EH (cell line): ENCODE measurements at places on chromosomes 1 and 21.
A peak's percentile ranks its signal among the peaks of the same experiment; 100 is the strongest.

DNA sequence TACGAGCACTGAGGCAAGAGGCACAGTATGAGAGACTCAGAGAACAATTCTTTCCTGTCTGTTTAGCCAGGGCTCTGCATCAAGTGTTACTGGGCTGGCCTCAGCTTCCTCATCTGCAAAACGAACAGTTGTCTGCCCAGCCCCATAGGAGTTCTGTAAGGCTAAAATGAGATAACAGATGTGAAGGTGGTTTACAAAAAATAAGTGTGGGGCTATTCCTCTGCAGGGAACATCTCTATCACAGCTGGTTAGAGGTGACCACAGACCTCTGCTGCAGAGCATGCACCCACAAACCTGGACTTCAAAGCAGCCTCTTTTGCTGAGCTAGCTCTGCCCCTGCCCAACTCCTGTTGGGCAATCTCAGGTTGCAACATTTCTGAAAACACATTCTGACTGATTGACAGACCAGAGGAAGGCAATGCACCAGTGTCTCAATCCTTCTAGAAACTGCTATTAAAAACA lies 10.5 kb upstream of the OLIG1 start:
- no peak for DNase-seq

DNA sequence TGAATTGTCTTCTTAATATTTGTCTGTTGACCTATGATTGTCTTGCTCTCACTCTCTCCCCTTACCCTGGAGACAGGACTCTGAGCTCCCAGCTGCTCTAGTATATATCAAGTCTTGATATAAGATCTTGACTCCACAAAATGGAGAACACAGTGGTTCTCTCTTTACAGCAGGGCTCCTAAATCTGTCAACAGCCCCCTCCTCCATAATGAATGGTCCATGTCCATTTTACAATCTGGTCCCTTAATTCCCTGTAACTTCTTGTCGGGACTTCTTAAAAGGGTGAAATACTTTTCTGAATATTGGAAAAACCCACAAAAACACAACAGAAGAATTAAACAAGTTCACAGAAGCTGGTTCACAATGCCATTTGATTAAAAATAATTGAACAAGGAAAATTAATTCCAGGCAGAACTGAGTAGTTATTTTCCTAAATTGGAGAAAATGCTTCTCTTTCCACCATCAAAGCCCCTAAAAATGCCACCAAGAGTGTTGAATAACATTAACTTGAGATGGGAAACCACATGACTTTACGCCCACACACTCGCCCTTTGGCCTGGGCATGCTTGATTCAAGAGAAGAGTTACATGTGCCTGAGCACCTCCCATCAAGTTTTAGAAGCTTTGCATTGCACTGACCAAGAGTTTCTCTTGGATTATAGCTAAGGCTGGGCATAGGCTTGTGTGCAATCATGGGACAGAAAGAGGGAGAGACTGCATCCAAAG lies 109.8 kb downstream of the TOMM20 start:
- DNase-seq, result no peak

DNA sequence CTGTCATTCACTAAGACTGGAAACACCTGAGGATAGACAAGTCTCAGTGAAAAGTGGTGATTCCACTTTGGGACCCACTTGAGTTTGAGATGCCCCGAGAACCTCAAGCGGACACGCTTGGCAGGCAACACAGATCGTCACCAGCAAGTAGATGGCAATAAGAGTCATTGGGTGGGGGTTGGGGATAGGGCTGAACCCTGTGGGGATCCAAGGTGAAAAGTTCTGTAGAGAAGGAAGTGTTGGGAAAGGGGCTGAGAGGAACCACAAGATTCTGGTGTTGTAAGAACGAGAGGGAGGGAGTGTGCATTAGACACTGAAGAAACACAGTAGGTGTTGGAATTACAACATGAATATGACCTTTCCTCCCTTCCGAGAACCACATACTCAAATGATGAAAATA lies 45.4 kb upstream of the TDRD10 start:
- no peak for DNase-seq

- DNase-seq, result peak; percentile 92
These were observed 13.5 kb downstream of the TNFSF4 start for GRCh38 chr1:173193639-173194038.

DNA sequence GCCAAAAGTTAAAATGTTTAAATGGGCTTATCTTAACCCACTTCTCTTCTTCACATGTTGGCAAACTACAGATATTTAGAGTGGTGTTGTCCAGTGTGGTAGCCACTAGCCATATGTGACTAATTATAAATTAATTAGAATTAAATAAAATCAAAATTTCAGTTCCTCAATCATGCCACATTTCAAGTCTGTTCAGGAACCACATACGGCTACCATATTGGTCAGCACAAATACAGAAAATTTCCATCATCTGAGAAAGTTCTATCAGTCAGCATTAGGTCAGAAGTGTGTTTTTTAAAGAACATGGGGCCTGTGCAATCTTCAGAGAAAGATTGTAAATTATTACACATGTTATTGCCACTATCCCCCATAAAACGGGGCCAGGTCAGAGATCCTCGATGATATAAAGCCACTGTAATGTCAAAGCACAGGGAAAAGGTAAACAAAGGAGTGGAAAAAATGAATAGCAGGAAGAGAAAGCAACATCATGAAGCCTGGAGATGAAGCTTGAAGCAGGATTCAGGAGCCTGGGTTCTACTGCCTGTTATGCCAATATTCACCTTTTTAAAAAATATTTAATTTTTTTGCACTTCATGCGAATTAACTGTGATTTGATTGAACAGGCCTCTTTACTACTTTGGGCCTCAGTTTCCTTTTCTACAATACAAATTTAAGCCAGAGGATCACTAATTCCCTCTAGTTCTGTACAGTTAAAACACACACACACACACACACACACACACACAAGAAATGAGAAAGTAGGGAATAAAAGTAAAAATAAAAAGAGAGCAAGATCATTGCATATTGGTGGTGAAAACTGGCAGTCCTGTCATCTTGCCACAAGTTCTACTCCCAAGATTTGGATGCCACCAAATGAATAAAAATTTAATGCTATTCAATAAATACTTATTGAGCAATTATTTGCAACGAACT lies 2.3 kb downstream of the RSBN1 start:
- DNase-seq, result peak; percentile 75
